ENCODE measurements at places on chromosomes 7 and 10. TPM values are rescaled to one million over a fixed set of nuclear protein-coding genes. Genes with fewer than 3 reads are reported as not detected.

GRCh38 chr7:10939237-10939910 lies 34.3 kb upstream of the PHF14 start:
- peaks cover 28% of the 10 kb centered on the region for H3K36me3 ChIP-seq
- H3K27ac ChIP-seq = peak overlapping the region; percentile 95

DNA sequence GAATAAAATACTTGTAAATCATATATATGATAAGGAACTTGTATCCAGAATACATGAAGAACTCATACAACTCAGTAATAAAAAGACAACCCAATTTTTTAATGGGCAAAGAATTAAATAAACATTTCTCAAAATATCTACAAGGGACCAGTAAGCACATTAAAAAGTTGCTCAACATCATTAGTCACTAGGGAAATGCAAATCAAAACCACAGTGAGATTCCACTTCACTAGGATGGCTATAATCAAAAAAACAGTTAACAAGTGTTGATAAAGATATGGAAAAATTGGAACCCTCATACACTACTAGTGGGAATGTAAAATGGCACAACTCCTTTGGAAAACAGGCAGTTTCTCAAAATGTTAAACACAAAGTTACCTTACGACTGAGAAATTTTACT lies 40.3 kb upstream of the YAE1 start:
- DNase-seq = no peak
- no peak overlapping the region for H3K27ac ChIP-seq
- H3K4me1 ChIP-seq = no peaks in the 10 kb centered on the region
- no peaks in the 10 kb centered on the region for H3K27me3 ChIP-seq
- no peak overlapping the region for H3K4me3 ChIP-seq
- no peaks in the 10 kb centered on the region for H3K36me3 ChIP-seq

DNA sequence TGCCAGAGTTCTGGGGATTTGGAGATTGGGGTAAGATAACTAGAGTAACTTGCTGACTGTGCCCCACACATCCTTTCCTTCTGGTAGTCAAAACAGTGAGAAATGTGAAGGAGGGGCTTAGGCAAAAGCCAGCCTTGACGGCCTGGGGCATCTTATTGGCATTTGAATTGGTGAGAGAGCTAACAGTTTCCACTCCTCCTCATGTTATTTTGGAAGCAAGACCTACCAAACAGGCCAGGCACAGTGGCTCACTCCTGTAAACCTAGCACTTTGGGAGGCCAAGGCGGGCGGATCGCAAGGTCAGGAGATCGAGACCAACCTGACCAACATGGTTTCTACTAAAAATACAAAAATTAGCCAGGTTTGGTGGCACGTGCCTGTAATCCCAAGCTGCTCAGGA lies 596.6 kb downstream of the GRM8 start:
- H3K27me3 ChIP-seq = no peaks in the 10 kb centered on the region
- peaks cover 9% of the 10 kb centered on the region for H3K4me1 ChIP-seq
- DNase-seq = no peak
- H3K4me3 ChIP-seq = no peak overlapping the region
- no peak overlapping the region for H3K27ac ChIP-seq

DNA sequence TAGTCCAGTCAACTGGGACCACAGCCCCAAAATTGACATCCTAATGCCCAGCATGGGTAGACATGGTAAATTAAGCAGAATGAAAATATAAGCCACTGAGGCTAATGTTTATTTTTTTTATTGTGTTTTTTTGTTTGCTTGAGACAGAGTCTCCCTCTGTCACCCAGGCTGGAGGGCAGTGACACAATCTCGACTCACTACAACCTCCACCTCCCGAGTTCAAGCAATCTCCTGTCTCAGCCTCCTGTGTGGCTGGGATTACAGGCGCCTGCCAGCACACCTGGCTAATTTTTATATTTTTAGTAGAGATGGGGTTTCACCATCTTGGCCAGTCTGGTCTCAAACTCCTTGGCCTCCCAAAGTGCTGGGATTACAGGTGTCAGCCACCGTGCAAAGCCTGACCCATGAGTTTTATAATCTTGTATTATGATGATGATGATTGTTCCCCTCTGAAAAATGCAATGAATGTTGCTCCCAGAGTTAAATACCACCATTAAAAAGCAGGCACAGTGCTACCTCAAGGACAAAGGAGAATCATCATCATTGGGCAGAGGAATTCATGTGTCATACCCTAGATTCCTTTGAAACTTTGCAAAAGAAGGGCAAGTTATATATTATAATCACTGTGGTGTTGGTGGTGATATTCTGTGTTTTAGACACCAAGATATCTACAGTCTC lies 228.0 kb downstream of the PARD3 start:
- H3K4me3 ChIP-seq = no peak overlapping the region
- no peaks in the 10 kb centered on the region for H3K27me3 ChIP-seq
- no peaks in the 10 kb centered on the region for H3K4me1 ChIP-seq
- no peaks in the 10 kb centered on the region for H3K36me3 ChIP-seq

DNA sequence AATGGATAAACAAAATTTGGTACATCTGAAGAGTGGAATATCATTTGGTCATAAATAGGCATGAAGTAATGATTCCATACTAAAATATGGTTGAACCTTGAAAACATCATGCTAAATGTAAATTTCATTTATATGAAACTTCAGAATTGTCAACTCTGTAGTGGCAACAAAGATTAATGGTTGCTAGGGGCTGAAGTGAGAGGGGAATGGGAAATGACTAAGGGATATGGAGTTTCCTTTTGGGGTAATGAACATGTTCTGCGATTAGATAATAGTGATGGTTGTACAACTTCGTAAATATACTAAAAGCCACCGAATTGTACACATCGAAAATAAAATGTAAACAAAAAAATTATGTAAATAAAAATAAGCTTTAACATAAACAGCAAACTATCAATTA lies 384.1 kb upstream of the STEAP1 start:
- no peak overlapping the region for H3K4me3 ChIP-seq
- no peaks in the 10 kb centered on the region for H3K4me1 ChIP-seq
- no peaks in the 10 kb centered on the region for H3K36me3 ChIP-seq
- no peak overlapping the region for H3K27ac ChIP-seq

DNA sequence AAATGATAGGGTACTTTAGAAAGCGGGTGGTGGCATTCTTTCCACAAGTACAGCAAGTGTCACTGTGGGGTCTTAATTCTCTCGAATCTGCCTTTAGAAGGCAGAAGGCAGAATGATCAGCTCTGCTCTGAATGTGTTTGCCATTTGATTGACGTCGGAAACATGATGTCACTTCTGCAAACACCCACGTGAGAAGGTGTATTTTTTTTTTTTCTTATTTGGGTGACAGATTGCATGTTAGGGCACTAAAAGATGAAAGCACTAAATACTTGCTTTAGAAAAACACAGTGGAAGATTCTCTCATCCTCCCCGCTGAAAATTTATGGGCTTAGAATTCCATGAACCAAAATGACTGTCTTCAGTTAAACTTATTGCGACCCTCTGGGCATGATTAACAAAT lies 150.2 kb downstream of the TCF7L2 start:
- H3K27me3 ChIP-seq = no peaks in the 10 kb centered on the region
- H3K4me1 ChIP-seq = no peaks in the 10 kb centered on the region
- H3K4me3 ChIP-seq = no peak overlapping the region
- peaks cover 22% of the 10 kb centered on the region for H3K36me3 ChIP-seq

- peaks cover 18% of the 10 kb centered on the region for H3K27me3 ChIP-seq
- H3K36me3 ChIP-seq = no peaks in the 10 kb centered on the region
- no peak overlapping the region for H3K27ac ChIP-seq
- H3K4me1 ChIP-seq = no peaks in the 10 kb centered on the region
These were observed 6.1 kb downstream of the CCDC3 start for GRCh38 chr10:12995425-12995861.

DNA sequence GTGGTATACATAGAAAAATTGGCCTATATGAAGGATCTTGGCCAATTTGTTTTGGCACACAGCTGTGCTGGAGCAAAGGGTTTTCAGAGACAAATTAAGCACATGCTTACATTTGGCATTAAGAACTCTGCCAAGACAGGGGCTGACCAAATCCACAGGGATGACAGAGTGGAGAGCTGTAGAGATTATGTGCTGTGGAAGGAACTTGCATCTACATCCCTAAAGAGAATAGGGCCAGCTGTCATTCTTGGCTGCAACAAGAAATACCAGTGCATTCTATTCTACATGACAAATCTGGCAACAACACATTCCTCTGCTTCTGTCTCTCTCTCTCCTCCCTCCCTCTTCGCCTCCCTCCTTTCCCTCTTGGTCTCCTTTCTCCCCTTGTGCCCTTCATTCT lies 75.6 kb downstream of the POM121L12 start:
- H3K4me1 ChIP-seq = no peaks in the 10 kb centered on the region
- H3K4me3 ChIP-seq = no peak overlapping the region
- no peak overlapping the region for H3K27ac ChIP-seq
- H3K36me3 ChIP-seq = no peaks in the 10 kb centered on the region
- DNase-seq = no peak

- H3K4me1 ChIP-seq = no peaks in the 10 kb centered on the region
- no peak overlapping the region for H3K27ac ChIP-seq
- H3K27me3 ChIP-seq = peaks cover 1% of the 10 kb centered on the region
- no peak overlapping the region for H3K4me3 ChIP-seq
These were observed 270.1 kb upstream of the SHH start for GRCh38 chr7:156082048-156083040.

- no peaks in the 10 kb centered on the region for H3K36me3 ChIP-seq
- no peaks in the 10 kb centered on the region for H3K4me1 ChIP-seq
- H3K27me3 ChIP-seq = no peaks in the 10 kb centered on the region
- DNase-seq = peak; percentile 5
These were observed 650.5 kb upstream of the SORCS1 start for GRCh38 chr10:107814865-107815487.

- no peak overlapping the region for H3K27ac ChIP-seq
- H3K27me3 ChIP-seq = no peaks in the 10 kb centered on the region
- no peak for DNase-seq
- no peaks in the 10 kb centered on the region for H3K36me3 ChIP-seq
These were observed 364.8 kb downstream of the SFMBT2 start for GRCh38 chr10:7045891-7046599.

DNA sequence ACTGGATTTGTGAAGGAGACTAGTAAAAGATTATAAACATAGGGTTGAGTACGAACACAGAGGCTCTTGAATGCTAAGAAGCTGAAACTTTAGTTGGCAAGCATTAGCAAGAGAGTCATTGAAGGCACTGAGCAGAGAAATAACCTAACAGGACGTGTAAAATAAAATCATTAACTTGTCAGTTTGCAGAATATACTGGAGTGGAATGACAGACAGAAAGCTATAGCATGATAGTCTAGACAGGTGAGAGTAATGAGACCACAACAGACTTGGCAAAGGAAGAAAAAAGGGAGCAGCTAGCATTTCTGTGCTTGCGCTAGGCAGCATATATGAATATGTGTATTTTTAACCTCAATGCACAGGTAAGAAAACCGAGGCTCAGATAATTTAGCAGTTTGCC lies 30.8 kb downstream of the MINDY3 start:
- no peak overlapping the region for H3K4me3 ChIP-seq
- H3K4me1 ChIP-seq = no peaks in the 10 kb centered on the region
- no peak for DNase-seq

DNA sequence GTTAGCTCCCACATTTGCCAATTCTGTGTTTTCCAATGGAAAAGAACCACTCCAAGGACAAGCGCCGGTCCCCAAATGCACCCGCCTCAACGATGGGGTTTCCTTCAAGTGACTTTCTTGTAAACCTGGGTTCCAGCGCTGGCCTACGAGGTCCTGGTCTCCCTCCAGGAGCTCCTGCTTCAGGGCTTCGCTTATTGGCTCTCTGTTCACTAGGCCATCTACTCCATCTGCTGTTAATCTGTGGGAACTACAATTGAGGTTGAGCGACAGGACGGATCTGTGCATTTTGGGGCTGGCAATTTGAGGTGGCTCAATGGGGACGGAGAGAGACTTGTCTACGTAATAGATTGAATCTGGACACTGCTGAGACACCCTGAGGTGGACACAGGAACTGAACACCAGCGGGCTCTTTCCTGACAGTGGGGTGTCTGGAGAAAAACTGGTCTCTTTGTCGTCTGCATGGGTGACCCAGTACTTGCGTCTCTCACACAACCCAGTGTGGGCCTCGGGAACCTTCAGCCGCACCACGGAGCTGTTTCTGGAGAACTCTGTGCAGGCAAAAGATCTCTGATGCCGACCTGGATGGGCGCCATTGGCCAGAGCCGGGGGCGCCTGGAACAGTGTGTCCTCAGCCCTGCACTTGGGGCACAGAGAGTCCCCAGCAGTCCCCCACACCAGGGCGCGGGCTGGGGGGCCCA lies 115.9 kb upstream of the ADAM12 start:
- no peaks in the 10 kb centered on the region for H3K36me3 ChIP-seq
- H3K27ac ChIP-seq = no peak overlapping the region
- peaks cover 3% of the 10 kb centered on the region for H3K27me3 ChIP-seq
- peak; percentile 59 for DNase-seq

- H3K27ac ChIP-seq = no peak overlapping the region
- H3K27me3 ChIP-seq = no peaks in the 10 kb centered on the region
- H3K4me1 ChIP-seq = no peaks in the 10 kb centered on the region
- no peak overlapping the region for H3K4me3 ChIP-seq
- H3K36me3 ChIP-seq = no peaks in the 10 kb centered on the region
- DNase-seq = no peak
These were observed 584.8 kb upstream of the ANKRD30A start for GRCh38 chr10:36540611-36541010.

GRCh38 chr10:97843281-97843671 lies 6.4 kb upstream of the GOLGA7B start:
- H3K27ac ChIP-seq = no peak overlapping the region
- H3K27me3 ChIP-seq = peaks cover 6% of the 10 kb centered on the region
- no peaks in the 10 kb centered on the region for H3K36me3 ChIP-seq
- no peak for DNase-seq

- H3K27me3 ChIP-seq = no peaks in the 10 kb centered on the region
- peak overlapping the region; percentile 93 for H3K27ac ChIP-seq
- H3K4me3 ChIP-seq = peak overlapping the region; percentile 94
- peaks cover 54% of the 10 kb centered on the region for H3K4me1 ChIP-seq
These were observed 745 bp downstream of the YWHAG start for GRCh38 chr7:76358011-76358480.

Gene KLF14
- total RNA-seq = not detected

Gene SYT15B
- 0.04 TPM for total RNA-seq

Gene SPDYE2
- not detected for total RNA-seq

Gene CLCN1
- total RNA-seq = not detected

Gene NYAP1
- total RNA-seq = 0.15 TPM

Gene SMO
- 32.3 TPM for total RNA-seq

Gene DNAH11
- total RNA-seq = not detected

Gene MYH16
- 0.15 TPM for total RNA-seq

Gene VGF
- total RNA-seq = 0.10 TPM

Gene SDK1
- total RNA-seq = 0.17 TPM

Gene SFTPA1
- total RNA-seq = not detected
